ENCODE measurements at places on chromosomes 6 and 20.

DNA sequence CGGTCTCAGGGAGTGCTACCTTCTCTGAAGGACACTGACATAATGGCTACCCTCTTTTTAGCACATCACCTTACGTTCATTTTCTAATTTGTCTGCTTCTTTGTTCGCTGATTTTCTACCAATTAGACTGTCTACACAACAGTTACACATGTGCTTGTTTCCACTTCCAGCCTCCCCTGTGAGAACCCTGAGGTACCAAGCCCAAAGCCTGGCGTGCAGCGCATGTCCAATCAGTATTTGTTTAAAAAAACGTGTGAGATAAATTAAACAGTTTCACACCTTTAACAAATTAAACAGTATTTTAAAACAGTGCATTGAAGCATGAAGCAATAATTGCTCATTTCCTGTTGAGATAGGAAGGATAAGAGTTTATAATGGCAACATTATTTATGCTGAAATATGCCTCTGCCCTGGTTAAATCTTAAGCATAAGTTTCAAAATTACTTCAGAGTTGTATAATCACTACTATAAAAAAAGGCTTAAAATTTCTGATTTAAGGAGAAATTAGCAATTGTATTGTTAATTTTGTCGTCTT is 88.9 kb downstream of the MAP3K5 start:
- DNase-seq = peak; percentile 18

GRCh38 chr6:130307752-130308361 is 58.0 kb upstream of the TMEM200A start:
- DNase-seq = no peak

- DNase-seq = no peak
Measured at GRCh38 chr20:51365670-51366069, 176.8 kb downstream of the NFATC2 start.

DNA sequence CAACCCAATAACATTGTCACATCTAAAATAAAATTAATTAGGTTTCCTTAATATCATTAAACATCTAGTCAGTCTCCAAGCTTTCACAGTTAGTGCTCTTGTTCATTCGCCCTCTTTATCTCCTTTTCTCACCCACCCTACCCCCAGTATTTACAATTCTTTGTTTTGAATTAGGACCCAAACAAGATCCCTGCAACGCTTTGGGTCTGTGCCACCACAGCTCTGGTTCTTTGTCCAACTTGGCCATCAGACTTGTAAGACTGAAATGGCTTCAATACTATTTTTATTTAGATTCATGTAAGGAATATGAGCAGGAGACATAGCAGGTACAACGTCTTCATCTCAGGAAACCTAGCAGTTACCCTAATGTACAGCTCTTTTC is 276.5 kb downstream of the CDKAL1 start:
- DNase-seq = no peak

DNA sequence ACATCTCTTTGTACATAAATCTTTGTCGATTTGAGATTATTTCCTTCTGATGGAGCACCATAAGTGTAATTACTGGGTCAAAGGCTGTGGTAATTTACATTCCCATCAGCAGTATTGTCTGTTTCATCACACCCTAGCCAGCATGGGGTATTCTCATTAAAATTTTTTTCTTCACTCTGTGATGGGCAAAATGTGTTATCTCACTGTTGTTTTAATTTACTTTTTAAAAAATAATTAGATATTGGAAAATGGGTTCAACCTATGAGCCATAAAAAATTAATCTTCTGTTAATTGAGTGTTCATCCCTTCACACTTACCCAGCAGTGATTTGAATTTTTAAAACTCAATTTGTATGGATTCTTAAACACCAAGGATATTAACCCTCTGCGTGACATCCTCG is 44.0 kb upstream of the NNAT start:
- no peak for DNase-seq

DNA sequence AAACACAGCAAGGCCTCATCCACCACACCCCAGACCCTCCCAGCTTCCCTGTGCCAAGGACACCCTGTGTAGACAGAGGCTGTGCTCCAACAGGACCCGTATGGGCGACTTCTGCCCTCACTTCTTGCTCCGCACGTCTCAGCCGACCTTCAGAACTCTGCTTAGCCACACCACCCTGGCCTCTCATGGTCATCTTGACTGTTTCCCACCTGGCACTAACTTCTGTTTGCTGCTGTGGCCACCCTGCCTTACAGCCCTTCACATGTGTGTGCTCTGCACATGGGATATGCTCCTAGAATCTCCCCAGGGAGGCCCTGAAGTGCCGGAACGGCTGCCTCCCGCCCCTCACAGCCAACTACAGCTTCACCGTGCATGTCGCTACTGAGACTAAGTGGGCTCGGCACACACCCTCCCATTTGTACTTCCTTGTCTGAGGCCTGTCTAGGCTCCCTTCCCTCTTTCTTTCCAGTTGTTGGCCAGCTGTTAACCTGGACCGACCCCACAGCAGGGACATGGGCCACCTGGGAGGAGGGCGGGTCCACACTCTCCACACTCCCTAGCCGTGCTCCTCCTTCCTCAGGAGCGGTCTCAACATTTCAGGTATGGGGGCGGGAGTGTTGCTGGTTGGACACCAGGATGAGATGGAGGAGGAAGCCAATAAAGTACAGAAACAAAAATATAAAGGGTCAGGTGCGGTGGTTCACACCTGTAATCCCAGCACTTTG is 69.6 kb downstream of the PYGB start:
- no peak for DNase-seq

DNA sequence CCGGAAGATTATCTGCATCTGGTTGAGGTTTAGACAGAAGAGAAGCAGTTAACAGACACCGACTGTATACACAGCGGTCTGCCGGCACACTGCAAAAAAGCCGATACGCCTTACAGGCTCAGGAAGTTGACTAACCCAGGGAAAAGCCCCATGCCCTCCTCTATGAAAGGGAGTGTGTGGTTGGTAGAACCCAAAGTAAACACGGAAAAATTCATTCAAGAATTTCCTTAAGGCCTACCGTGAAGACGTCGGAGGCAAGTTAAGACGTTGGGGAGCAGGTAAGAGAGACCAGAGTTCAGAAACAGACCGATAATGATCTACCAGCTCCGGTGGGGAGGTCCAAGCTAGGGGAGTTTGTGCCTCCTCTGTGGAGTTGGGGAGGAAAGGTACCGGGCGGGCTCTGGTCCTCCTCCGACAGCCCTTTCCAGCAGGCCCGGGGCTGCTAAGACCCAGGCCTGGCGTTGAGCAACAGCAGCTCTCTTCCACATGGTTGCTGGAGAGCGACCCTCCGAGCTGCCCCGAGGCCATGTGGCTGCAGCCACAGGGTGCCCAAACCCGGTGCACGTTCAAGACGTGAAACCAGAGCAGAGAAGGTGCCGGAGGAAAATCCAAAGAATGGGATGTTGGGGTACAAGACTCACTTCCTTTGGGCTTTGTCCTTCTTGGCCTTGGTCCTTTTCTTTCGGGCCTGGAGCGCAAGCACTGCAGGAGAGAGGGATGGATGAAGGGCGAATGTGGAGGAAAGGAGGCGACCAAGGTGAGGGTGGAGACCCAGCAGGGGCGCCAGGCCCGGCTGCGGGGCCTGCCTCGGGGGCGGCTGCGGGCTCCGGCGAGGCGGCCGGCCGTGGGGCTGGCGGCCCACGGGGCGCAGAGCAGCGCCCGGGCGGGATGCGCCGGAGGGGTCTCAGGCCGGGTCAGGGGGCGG is 809 bp downstream of the SRPK1 start:
- DNase-seq = peak; percentile 27

DNA sequence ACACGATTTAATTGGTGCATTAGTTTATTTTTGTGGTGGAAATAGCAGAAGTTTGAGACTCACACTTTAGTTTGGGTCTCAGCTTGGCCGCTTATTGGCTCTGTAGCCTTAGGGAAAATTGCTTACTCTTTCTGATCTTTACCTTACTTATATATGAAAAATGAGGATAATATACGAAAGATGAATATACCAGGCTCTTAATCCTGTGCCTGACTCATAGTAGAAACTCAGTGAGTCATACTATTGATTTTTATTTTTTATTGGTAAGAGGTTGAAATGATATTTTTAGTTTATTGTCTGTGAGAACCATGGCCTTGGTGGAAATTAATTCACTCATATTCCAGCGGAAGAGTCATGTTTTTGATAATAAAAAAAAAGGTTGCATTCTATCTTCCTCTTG is 11.2 kb downstream of the DOK5 start:
- DNase-seq = no peak

GRCh38 chr20:699342-699741 is 23.7 kb upstream of the SCRT2 start:
- no peak for DNase-seq

- peak; percentile 90 for DNase-seq
Measured at GRCh38 chr6:108113557-108114519, 39.3 kb upstream of the OSTM1 start.

- no peak for DNase-seq
Measured at GRCh38 chr20:20362774-20363433, 5.0 kb upstream of the INSM1 start.

GRCh38 chr6:144753023-144753705 is 468.0 kb downstream of the UTRN start:
- DNase-seq = no peak

- no peak for DNase-seq
Measured at GRCh38 chr6:151585741-151586140, 91.9 kb downstream of the CCDC170 start.

DNA sequence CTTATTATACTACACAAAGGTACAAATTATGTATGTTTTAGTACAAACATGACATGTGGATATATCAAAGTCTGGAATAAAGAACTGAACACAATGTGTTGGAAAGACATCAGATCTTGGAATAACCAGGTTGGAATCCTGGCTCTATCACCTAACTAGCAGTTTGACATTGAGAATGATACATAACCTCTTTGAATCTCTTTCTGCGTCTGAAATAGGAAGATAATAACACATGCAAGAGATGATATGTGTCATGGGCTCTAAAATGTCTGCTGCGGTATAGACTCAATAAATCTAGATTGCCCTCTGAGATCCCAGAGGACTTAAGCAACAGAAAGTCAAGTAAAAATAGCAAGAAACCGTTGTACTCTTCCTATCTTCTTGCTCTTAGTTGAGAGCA is 66.8 kb upstream of the CCN2 start:
- DNase-seq = no peak

GRCh38 chr6:142419071-142419470 is 117.3 kb downstream of the ADGRG6 start:
- no peak for DNase-seq

DNA sequence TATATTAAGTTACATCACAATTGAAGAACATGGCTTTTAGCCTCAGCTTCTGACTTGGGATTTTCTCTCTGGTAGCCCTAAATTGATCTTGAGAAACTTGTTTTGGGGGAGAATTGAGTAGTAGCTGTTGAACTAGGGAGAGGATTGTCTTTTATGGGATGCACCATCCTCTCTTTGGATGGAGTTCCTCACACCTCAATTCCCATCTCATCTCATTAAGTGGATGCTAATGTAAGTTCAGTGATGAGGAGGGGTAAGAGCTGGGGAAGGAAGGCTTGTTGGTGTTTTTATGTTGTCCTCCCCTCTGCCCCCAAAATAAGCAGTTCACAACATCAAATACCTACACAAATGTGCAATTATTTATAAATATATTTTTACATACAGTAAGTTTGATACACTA is 4.0 kb downstream of the GJA1 start:
- DNase-seq = no peak
